ENCODE measurements at places on chromosomes 5 and 9.

GRCh38 chr9:33868440-33868973, 51.5 kb downstream of the UBE2R2 start:
- peak; percentile 68 for DNase-seq

DNA sequence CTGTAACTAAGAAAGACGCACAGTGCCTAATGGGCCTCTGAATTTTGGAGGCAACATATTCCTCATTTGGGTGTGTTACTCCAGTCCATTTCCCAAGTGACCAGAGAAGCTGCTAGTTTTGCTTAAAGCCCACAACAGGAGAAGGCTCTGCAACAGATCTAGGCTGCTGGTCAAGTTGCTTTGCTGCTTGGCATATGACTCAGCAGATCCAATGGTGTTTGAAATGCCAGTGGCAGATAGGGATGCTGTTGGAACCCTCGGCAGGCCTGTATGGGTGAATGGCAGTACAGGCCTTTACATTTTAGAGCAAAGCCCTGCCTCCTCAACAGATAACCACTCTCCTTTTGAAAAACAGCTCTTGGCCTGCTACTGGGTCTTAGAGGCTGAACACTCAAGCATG, 36.2 kb upstream of the ROR2 start:
- DNase-seq = no peak

DNA sequence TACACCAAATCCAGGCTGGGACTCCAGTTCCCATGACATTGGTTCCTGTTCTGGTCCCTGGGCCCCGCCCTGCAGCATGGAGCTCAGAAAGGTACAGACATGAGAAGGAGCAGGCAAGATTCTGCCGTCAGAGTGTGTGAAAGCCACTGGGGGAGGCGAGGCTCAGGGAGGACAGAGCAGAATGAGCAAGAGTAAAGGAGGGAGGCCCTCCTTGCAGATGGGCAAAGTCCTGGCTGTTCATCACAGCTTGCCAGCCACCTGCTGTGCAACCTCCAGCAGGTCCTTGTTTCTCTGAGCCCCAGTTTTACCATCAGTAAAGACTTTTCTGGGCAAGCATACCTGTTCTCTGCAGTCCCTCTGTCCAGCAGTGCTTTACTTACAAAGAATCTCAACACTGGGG, 73.3 kb downstream of the HRH2 start:
- DNase-seq = no peak

GRCh38 chr5:147552897-147553296, 43.0 kb upstream of the DPYSL3 start:
- no peak for DNase-seq

GRCh38 chr5:6734781-6735180, 21.5 kb downstream of the TENT4A start:
- no peak for DNase-seq

GRCh38 chr5:177494346-177495195, 2.8 kb downstream of the PDLIM7 start:
- peak; percentile 85 for DNase-seq

DNA sequence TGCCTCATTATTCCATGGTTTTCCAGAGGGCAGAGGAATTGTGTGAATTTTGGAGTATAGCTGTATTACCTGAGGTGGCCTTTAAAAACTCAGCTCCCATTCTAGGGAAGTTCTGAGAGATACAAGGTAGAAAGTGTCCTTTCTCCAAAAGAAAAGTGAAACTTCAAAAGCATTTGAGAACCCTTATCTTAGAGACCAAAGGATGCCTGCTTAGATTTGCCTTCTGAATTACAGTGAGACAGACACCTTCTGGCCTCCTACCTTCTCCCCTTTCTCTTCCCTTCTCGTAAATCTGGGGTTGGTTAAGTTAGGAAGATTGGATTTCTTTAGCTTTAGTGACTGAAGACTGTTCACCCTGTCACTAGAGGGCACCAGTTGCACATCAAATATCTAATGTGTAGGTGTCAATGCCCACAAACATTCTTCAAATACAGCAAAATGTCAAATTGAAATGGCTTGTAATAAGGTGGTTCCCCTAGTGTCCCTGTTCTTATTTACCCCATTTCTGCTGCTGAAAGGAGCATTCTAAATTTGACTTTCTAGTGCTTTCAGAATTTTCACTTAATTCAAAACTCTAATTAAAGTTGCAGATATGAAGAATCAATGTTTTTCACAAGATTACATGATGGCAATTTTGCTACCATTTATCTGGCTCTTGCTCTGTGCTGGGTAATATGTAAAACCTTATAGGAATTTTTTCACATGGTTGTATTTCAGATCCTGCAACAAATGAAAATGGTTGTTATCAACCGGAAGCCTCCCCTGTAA, 46.7 kb downstream of the PRRC1 start:
- peak; percentile 65 for DNase-seq

- DNase-seq = no peak
Observed at GRCh38 chr9:133691626-133692363, 46.4 kb downstream of the SARDH start.

GRCh38 chr5:3218916-3219650, 376.5 kb upstream of the IRX1 start:
- DNase-seq = no peak

DNA sequence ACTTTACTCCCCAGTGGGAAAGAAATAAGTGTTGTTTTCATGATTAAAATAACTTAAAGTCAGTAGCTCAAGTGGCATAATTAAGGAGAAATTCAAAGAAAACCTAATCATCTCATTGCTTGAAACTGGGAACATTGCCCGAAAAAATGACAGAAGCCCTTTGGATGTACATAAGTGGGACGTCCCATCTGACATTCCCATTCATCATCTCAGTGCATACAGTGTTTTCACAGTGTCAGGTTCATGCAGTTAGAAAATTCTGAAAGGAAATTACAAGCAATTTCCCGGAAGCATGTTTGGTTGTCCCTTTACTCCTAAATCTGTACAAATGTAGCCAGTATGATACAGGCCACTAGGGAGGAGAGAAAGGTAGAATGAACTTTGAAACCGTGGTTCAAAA, 95.6 kb downstream of the ADAMTS16 start:
- DNase-seq = no peak

GRCh38 chr9:70630971-70631370, 216.5 kb upstream of the KLF9 start:
- no peak for DNase-seq

DNA sequence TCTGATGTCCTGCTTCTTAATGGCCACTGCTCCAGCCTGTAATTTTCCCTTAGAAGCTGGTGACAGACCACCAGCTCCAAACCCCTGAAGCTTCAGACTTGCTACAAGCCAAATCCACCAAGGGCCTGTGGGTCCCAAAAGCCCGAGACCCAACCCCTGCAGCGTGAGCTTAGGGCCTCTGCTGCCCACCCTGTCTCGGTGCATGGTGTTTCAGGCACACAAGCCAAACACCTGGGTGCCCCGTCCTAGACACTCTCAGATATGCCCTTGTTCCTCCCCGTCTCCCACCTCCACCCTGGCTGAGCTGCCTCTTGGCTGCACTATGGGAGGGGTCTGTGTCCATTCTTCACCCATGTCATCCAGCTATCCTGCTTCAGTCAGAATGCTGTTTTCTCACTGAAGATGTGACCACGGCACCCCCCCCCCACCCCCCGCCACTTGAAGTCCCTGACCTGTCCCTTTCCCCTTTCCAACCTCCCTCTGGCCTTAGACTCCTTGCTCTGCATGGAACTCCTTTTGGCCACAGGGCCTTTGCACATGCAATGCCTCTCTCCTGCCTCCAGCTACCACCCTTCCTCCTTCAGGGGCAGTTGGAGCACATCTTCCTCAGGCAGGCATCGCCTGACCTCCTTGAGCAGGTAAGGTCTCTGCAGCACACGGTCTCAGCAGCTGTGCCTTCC, 55.8 kb downstream of the ZNF354C start:
- DNase-seq = no peak

DNA sequence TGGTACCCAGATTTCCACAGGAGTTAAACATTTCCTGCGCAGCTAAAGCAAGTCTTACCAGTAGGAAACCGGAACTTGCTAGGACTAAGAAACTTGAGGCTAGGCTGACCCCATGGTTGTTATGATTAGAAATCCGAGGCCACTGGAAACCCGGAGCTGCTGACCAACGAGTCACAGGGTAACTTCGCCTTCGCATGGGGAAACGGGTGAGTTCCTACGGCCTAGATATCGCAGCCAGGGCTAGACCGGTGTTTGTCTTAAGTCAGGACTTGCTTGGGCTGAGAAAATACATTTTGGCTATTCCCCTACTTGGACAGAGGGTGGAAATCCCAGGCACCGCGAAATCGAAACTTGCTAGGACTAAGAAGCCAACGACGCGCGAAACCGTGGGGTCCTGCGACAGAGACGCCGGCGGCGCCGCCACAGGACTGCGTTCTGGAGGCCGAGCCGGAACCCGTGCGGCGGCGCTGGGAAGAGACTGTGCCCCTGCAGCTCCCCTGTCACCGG, 1.6 kb upstream of the ANXA2R start:
- DNase-seq = no peak

DNA sequence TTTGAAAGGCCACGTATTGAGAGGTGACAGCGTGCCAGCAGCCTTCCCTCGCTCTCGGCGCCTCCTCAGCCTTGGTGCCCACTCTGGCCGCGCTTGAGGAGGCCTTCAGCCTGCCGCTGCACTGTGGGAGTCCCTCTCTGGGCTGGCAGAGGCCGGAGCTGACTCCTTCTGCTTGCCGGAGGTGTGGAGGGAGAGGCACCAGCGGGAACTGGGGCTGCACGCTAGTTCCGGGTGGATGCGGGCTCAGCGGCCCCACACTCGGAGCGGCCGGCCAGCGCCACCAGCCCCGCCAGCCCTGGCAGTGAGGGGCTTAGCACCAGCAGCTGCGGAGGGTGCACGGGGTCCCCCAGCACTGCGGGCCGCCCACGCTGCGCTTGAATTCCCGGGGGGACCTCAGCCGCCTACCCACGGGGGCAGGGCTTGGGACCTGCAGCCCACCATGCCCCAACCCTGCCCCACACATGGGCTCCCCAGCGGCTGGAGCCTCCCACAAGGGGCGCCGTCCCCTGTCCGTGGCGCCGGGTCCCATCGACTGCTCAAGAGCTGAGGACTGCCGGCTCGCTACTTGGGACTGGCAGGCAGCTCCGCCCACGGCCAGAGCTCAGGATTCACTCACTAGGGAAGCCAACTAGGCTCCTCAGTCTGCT, 4.4 kb upstream of the OTULINL start:
- DNase-seq = no peak

DNA sequence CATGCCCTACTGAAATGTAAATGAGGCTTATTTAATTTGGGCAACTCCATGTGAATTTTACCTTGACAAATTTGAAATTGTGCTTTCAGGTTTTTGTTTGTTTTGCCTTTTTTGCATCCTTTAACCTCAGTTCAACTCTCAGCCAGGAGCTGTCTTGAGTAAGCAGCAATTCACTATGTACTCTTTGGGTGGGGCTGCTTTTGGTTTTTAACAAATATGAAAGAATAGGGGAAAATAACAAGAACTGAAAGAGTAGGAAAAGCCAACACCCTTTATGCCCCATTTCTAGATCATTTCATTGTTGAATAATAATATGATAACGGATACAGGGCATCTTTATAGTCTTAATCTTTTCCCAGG, 192.0 kb downstream of the ARHGAP26 start:
- DNase-seq = no peak

- DNase-seq = peak; percentile 50
Observed at GRCh38 chr9:82031538-82032280, 43.1 kb downstream of the SPATA31D1 start.

- no peak for DNase-seq
Observed at GRCh38 chr5:113050721-113051382, 74.3 kb downstream of the DCP2 start.

GRCh38 chr5:159412284-159413046, 82.2 kb upstream of the IL12B start:
- DNase-seq = no peak

DNA sequence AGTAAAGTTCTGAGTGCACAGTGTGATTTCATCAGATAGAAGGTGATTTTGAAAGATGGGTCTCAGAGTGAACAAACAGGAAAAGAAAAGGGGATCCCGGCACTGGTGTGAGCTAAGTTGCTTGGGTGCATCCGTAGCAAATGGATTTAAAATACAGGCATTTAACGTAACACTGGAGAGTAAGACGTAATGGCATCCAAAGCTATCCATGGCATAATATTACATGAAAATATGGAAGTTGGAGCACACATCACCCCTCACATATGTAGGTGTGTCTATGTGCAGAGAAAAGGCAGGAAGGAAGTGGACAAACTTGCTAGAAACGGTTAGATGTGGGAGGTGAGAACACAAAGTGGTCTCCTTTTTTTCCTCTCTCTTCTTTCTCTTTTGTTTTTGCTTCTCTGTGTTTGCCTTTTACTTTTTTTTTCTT, 38.2 kb upstream of the SEMA4D start:
- no peak for DNase-seq

- DNase-seq = peak; percentile 33
Observed at GRCh38 chr9:69027355-69028097, 8.0 kb upstream of the FXN start.

DNA sequence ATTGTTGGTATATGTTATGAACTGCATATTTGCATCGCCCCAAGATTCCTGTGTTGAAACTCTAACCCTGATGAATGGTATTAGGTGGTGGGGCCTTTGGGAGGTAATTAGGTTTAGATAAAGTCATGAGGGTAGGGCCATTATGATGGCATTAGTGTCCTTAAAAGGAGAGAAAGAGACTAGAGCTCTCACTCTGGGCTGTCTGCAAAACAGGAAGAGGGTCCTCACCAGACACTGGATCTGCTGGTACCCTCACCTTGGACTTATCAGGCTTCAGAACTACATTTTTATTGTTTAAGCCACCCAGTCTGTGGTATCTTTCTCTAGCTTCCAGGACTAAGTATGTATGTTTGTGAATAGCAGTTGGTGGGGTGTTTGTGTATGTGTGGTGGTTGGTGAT, 68.9 kb downstream of the MACIR start:
- no peak for DNase-seq

- no peak for DNase-seq
Observed at GRCh38 chr9:4781408-4781807, 11.3 kb upstream of the RCL1 start.

- DNase-seq = no peak
Observed at GRCh38 chr9:119154527-119154926, 214.7 kb downstream of the BRINP1 start.

GRCh38 chr5:32645246-32645645, 59.9 kb downstream of the SUB1 start:
- DNase-seq = no peak

- DNase-seq = no peak
Observed at GRCh38 chr9:136865768-136866103, 372 bp downstream of the EDF1 start.

All from fibroblast of the conjunctiva (primary cell).